ENCODE measurements at places on chromosomes 6 and 20. TPM values are rescaled to one million over a fixed set of nuclear protein-coding genes. Genes with fewer than 3 reads are reported as not detected.

GRCh38 chr6:146901940-146902816 lies 302.0 kb upstream of the STXBP5 start:
- no peak overlapping the region for H3K4me3 ChIP-seq
- H3K27ac ChIP-seq: no peak overlapping the region
- H3K27me3 ChIP-seq: peaks cover 2% of the 10 kb centered on the region
- no peak for DNase-seq

DNA sequence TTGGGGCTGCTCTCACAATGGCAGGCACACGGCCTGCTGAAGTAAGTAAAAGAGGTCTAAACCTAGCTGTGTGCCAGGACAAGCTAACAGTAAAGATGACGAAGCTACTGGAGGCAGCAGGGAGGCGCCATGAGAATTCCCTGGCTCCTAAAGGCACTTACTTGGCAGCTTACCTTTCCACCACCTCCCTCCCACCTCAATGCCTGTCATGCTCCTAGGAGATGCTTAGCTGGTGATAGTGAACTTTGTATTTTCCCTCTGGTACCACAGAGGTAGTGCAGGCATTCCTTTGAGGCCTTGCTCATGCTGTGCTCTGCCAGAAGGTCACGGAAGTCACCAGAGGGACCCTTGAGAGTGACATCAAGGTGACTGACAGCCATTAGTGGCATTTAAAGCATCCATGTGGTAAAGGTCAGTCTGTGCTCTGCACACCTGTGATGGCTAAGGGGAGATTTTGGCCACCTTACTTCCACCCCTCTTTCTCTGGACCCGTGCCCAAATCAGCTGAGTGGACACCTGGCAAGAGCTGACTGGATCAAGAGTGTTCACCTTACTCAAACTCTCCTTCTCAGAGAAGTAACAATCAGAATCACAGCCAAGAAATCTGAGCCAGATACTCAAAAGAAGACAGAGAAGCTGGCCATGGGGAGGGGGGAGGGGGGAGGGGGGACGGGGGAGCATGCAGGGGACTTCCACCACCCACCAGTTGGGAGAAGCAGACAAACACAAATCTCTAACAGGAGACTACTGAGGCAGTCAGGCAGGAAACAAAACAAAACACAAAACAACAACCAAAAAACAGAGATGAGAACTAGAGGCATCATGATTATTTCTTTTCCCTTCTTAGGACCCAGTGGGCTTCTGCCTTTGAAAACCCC lies 2.9 kb downstream of the FKBP1A start:
- H3K27ac ChIP-seq: peak overlapping the region; percentile 89
- peaks cover 70% of the 10 kb centered on the region for H3K4me1 ChIP-seq
- no peaks in the 10 kb centered on the region for H3K27me3 ChIP-seq
- DNase-seq: peak; percentile 33
- peak overlapping the region; percentile 82 for H3K4me3 ChIP-seq

GRCh38 chr20:11783102-11783850 lies 134.4 kb upstream of the BTBD3 start:
- H3K27me3 ChIP-seq: no peaks in the 10 kb centered on the region
- H3K4me1 ChIP-seq: no peaks in the 10 kb centered on the region
- DNase-seq: no peak
- no peaks in the 10 kb centered on the region for H3K36me3 ChIP-seq
- H3K27ac ChIP-seq: no peak overlapping the region
- H3K4me3 ChIP-seq: no peak overlapping the region

DNA sequence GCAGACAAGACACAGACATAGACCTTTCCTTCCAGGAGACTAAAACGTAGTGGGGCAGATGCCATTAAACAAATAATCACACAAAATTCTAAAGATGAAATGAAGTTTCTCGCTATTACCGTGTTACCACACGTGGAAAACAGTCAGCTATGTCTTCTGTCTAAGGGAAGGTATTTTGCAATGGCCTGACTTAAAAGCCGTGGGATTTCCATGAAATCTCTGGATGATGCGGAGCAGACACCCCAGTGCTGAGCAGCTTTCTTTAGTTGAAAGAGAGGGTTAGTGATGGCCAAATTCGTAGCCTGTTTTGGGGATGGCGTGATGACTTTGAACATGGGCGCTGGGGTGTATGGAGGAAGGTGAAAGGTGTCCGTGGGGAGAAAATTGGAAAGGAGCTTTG lies 281.8 kb downstream of the NRN1 start:
- no peaks in the 10 kb centered on the region for H3K36me3 ChIP-seq
- DNase-seq: no peak
- peaks cover 18% of the 10 kb centered on the region for H3K4me1 ChIP-seq
- H3K27ac ChIP-seq: peak overlapping the region; percentile 11
- no peaks in the 10 kb centered on the region for H3K27me3 ChIP-seq

DNA sequence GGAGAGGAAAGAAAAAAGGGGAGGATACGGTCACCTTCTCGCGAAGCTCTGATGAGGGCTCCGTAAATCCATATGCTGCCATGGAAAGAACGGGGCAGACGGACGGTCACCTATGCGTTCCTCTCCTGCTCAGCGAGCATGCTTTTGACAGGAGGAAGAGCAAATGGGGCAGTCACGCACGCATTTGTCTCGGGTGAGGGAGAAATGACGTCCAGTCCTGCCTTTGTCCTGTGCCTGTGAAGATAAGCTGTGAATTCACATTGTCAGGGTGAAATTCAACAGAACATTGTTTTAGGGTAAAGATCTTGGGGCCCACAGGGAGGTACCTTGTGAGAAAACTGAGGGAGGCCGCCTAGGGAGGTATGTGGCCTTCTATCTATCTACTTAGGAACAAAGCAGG lies 83.8 kb downstream of the IRF4 start:
- peaks cover 75% of the 10 kb centered on the region for H3K4me1 ChIP-seq
- peak overlapping the region; percentile 40 for H3K4me3 ChIP-seq
- no peaks in the 10 kb centered on the region for H3K27me3 ChIP-seq
- H3K27ac ChIP-seq: peak overlapping the region; percentile 88

GRCh38 chr6:88574031-88574430 lies 389.4 kb downstream of the RNGTT start:
- H3K36me3 ChIP-seq: no peaks in the 10 kb centered on the region
- DNase-seq: no peak
- H3K4me3 ChIP-seq: no peak overlapping the region
- no peaks in the 10 kb centered on the region for H3K4me1 ChIP-seq
- no peaks in the 10 kb centered on the region for H3K27me3 ChIP-seq
- H3K27ac ChIP-seq: no peak overlapping the region

- no peak for DNase-seq
- H3K36me3 ChIP-seq: no peaks in the 10 kb centered on the region
- H3K4me3 ChIP-seq: no peak overlapping the region
- H3K27me3 ChIP-seq: peaks cover 9% of the 10 kb centered on the region
Measured at GRCh38 chr6:4336778-4337442, 201.5 kb upstream of the ECI2 start.

GRCh38 chr6:135188718-135189117 lies 7.6 kb downstream of the MYB start:
- H3K36me3 ChIP-seq: peaks cover 79% of the 10 kb centered on the region
- no peak for DNase-seq
- H3K27me3 ChIP-seq: no peaks in the 10 kb centered on the region
- no peak overlapping the region for H3K4me3 ChIP-seq

DNA sequence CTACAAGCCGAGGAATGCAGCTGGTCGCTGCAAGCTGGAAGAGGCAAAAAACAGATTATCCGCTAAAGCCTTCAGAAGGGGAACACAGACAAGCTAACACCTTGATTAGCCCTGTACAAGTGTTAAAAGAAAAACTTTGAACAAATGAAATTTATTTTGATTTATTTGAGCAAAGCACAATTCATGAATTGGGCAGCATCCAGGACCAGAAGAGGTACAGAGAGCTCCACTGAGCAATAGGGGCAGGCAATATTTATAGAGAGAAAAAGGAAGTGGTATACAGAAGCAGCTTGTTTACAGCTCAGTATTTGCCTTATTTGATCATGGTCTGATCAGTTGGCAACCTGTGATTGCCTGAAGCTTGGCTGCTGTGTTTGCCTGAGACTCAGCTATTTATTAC lies 17.6 kb downstream of the HLA-DOB start:
- peaks cover 45% of the 10 kb centered on the region for H3K27me3 ChIP-seq
- DNase-seq: no peak
- no peaks in the 10 kb centered on the region for H3K36me3 ChIP-seq
- H3K27ac ChIP-seq: no peak overlapping the region

- no peaks in the 10 kb centered on the region for H3K4me1 ChIP-seq
- H3K36me3 ChIP-seq: no peaks in the 10 kb centered on the region
- DNase-seq: no peak
- H3K27me3 ChIP-seq: peaks cover 3% of the 10 kb centered on the region
- no peak overlapping the region for H3K27ac ChIP-seq
- no peak overlapping the region for H3K4me3 ChIP-seq
Measured at GRCh38 chr6:169227116-169227515, 26.5 kb downstream of the THBS2 start.

GRCh38 chr6:110298411-110298810 lies 59.7 kb downstream of the METTL24 start:
- no peak overlapping the region for H3K4me3 ChIP-seq
- peaks cover 25% of the 10 kb centered on the region for H3K4me1 ChIP-seq
- no peak for DNase-seq
- H3K36me3 ChIP-seq: no peaks in the 10 kb centered on the region
- H3K27ac ChIP-seq: no peak overlapping the region

DNA sequence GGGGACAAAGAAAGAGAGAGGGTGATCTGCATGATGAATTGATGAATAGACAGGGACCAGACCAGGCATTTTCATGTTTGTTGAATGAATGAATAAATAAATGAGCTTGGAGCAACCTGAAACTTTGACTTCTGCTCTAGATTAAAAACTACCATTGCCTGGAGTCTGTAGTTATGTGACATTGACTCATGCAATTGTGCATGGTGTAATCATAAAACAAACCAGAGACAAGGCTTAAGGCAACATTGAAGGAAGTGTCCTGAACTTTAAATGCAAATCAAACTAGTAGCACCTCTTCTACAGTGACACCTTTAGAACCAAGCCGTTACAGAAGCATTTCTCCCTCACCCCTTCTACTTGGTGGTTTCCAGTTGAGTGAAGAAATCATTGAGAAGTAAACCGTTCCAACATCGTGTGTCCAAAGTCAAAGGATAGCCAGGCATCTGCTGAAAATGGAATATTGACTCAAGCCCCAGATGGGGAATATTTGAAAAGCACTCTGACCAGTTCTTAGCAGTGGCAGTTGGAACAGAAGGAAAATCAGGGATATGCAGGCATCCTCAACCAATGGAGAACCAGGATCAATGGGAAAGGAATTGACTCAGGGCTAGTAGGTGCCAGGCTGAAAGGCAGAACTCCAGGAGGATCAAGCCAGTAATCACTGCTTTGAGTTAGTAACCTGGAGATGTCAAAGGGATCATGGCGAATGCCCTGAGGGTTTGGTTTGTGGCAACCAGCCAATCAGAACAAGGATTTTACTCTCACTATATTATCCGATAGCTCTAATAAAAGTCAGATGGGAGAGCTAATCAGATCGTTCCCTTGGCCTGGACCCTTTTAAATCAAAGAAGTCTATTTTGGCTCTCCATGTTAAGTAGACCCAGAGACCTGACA lies 171.2 kb upstream of the TSHZ2 start:
- no peaks in the 10 kb centered on the region for H3K4me1 ChIP-seq
- no peak for DNase-seq
- H3K27me3 ChIP-seq: peaks cover 3% of the 10 kb centered on the region
- H3K36me3 ChIP-seq: no peaks in the 10 kb centered on the region
- H3K4me3 ChIP-seq: no peak overlapping the region
- no peak overlapping the region for H3K27ac ChIP-seq

DNA sequence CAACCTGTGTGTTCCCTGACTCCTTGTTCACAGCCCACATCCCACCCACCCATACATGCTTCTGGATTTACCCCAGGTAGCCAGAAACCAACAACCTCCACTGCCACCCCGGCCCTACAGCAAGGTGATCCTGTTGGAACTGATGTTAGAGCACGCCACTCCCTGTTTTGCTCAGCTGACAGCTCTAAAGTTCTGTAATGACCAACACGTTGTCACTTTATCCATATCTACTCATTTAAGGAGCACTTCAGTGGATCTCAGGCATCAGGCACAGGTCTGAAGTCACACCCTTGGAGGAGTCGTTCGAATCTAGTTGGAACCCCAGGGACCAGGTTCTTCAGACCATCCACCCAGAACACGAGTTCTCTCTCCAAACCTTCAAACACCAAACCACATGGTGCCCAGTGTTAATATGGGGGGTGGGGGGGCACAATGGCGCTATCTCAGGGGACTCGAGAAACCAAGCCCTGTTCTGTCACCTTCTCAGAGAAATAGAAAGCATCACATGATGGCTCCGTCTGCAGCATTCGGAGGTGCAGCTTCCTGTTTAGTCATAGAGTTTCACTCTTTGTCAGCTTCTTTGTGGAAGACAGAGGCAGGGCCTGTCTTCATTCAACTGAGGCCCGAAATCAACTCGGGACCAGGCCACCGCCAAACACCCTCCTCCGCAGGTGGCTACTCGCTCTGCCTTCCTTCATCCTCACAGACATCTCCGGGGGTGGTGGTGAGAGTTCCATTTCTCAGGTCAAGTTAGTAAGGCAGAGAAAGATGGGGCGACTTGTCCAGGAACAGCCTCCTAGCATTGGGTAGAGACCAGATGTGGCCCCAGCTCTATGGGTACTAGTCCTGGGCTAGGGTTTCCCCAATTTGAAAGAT lies 142.2 kb downstream of the NFATC2 start:
- peaks cover 73% of the 10 kb centered on the region for H3K4me1 ChIP-seq
- DNase-seq: peak; percentile 85
- H3K36me3 ChIP-seq: peaks cover 79% of the 10 kb centered on the region
- peak overlapping the region; percentile 99 for H3K27ac ChIP-seq

GRCh38 chr6:47247227-47247797 lies 62.4 kb downstream of the TNFRSF21 start:
- H3K4me1 ChIP-seq: peaks cover 37% of the 10 kb centered on the region
- no peak overlapping the region for H3K4me3 ChIP-seq
- H3K36me3 ChIP-seq: no peaks in the 10 kb centered on the region
- no peaks in the 10 kb centered on the region for H3K27me3 ChIP-seq

DNA sequence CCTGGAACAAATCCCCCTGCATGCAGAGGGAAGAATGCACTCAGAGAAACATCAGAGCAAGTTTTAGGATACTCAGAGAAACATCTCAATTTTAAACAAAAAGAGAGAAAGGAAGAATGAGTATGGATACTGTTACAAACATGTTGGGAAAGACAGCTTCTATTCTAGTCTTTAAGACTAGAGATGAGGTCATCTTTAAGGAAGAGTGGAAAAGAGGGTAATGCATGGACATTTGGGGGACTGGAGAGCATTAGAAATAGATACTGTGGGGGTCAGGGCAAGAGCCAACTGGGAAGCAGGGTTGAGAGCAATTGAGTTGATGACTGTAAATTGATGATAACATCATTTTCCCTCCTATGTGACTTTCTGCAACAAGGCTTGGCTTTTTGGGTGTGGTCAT lies 431.2 kb downstream of the CDH26 start:
- H3K27me3 ChIP-seq: no peaks in the 10 kb centered on the region
- DNase-seq: no peak
- H3K4me1 ChIP-seq: no peaks in the 10 kb centered on the region
- H3K36me3 ChIP-seq: no peaks in the 10 kb centered on the region
- no peak overlapping the region for H3K4me3 ChIP-seq
- H3K27ac ChIP-seq: no peak overlapping the region

Gene SRSF6
- 112 TPM for total RNA-seq

Gene BPIFB2
- total RNA-seq: not detected

Gene IL17F
- total RNA-seq: 0.76 TPM

Gene PI3
- not detected for total RNA-seq

Data from activated CD8-positive, alpha-beta T cell treated with anti-CD3 and anti-CD28 coated beads for 36 hours (primary cell).